ENCODE measurements at places on chromosomes 12 and 14. TPM values are rescaled to one million over a fixed set of nuclear protein-coding genes. Genes with fewer than 3 reads are reported as not detected.

Gene TMTC1
- 16.3 TPM for polyA plus RNA-seq

Gene CD69
- 0.55 TPM for polyA plus RNA-seq

Gene RFLNA
- polyA plus RNA-seq: 0.14 TPM

Gene ACSS3
- 11.3 TPM for polyA plus RNA-seq

All from heart right ventricle (tissue), 16 donors.